ENCODE measurements at places on chromosomes 13 and 19.

DNA sequence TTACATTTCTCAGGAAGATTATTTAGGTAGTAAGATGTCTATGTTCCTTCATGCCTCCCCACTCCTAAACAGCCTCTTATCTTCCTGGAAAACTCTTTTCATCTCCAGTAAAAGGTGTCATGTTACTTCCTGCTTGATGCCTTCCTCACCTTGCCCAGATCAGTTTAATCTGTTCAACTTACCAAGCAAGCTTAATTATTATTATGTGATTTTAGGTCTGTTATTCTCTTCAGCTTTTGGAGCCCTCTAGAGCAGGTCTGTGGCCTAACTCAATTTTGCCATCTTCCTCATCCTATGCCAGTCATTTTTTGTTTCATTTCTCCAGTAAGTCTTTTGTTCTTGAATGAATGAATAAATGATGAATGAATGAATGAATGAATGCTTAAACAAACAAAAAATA, 528.4 kb downstream of the DCT start:
- DNase-seq, result no peak

- DNase-seq, result no peak
Observed at GRCh38 chr13:101382086-101382485, 34.2 kb downstream of the NALCN start.

DNA sequence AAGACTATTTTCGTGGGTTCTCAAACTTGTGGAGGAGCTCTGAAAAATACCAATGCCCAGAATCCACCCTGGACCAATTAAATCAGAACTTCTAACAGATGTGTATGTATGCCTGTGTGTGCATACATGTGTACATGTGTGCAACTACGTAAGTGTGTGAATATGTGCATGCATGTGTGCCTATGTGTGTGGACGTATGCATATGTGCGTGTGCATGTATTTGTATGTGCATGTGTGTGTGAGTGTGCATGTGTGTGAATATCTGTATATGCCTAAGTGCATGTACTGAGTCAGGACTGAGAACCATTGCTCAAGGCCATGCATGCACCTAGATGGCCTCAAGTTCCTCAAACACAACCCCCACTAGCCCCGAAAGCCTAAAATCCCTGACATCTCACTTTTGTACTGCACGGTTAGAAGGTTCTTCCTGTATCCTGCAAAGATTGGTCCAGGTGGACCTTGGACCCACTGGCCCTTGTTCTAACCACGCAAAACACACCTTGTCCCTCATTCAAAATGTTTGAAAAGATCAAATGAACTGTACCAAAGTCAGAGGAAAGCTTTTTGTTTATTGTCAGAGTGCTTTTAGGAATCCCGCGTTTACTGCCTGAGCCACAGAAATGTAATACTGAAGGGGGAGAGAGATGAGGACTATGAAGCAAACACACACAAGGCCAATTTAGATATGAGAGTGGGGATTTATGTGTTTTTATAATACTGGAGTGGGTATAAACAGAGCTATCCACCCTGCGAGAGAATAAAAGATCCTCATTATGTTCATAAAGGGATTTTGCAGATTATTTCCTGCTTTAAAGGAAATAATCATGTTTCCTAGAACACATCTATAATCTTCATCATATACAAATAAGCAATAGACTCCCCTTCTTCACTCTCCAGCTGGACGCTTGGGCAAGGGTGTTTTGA, 39.1 kb downstream of the LATS2 start:
- peak; percentile 15 for DNase-seq

GRCh38 chr19:18798384-18799352, 7.6 kb upstream of the COMP start:
- DNase-seq, result no peak

DNA sequence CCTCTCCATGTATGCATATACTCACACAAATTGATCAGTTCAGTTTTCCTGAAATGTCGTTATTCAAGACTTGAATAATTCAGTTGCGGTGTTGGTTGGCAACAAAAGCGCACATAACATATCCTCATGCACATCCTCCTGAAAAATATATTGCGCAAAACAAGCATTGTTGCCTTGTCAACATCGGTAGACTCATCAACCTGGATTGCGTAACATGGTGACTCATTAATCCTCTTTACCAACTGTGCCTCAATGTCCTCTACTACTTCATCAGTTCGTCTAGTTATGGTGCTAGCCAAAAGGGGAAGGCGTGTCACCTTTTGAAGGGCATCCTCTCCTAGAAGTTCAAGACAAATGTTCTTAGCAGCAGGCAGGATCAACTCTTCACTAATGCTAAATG, 357.7 kb downstream of the LMO7 start:
- DNase-seq, result no peak

- DNase-seq, result no peak
Observed at GRCh38 chr13:22469452-22469851, 711.3 kb upstream of the SGCG start.

GRCh38 chr19:28154077-28154476, 1058.9 kb downstream of the UQCRFS1 start:
- DNase-seq, result no peak

DNA sequence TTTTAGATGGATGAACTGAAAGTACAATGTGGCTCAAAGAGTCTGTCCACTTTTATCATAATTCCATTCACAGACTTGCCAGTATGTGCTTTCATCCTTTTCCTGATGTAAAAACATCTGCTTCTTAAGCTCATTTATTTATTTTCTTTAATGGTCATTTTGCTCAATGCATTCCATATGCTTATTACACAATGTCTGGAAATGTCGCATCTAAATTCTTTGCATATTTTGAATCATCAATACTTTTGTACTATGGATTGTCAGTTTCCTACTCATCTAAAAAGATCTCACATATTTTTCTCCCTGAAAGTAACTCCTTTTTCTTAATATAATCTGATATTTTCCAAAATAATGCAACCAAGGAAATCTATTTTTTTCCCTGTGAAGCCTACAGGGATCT, 1315.8 kb downstream of the EFNB2 start:
- DNase-seq, result no peak
